Stimulated activated CD8-positive, alpha-beta memory T cell treated with anti-CD3 and anti-CD28 coated beads, Interleukin-4, amount 100 ng/mL, for 1 hour (primary cell): ENCODE measurements at places on chromosomes 7 and 10.

DNA sequence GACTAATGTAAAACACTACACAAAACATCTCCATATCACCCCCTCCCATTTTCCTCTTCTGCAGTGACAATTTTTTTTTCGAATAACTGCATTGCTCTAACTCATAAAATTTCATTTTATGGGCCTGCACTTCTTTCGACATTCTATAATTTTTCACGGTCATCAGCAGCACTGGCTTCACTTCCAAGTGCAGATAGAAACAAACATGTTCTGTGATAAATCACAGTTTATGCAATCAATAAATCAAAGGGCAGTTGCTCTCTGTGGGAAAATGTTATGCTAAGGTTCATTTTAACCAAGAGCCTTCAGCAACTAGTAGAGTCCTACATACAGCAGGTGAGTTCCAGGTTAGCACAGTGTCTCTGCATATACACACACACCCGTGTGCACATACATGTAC lies 100.1 kb downstream of the GPAM start:
- no peak for DNase-seq

GRCh38 chr7:131586259-131586658 lies 29.8 kb upstream of the PODXL start:
- no peak for DNase-seq

- DNase-seq = no peak
These were observed 43.5 kb downstream of the LOXL4 start for GRCh38 chr10:98224509-98224908.

DNA sequence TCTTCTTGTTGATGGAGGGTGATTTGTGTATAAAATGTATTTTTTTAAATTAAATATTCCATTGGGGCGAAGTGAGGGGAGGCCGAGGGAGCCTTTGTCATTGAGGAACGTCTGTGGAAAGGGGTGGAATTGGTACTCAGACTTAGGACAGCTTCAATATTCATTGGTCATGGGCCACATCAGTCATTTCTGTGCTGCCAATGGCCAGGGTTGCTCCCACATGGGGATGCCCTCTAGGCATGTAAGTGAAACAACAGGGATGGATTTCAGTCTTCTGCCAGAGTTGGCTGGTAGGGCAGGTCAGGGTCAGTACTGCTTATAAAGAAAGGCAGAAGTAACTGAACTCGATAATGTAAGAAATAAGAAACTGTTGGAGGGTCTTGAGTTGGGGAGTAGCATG lies 47.2 kb downstream of the NEURL1 start:
- no peak for DNase-seq

- no peak for DNase-seq
These were observed 68.2 kb downstream of the C10orf143 start for GRCh38 chr10:130042381-130042780.

DNA sequence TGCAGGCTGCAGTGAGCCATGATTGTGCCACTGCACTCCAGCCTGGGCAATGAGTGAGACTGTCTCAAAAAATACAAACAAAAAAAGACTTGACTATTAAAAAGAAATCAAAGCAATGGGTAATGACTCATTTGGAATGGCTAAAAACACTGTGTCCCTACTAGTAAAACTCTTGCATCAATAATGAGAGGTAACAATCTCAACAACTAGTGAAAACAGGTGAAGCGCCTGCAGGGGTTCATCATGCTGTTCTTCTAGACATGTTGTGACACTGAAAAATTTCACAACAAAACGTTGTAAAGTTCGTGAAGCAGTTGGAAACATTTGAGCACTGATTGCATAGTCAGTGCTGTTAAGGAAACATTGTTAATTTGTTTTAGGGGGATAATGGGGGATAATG lies 26.9 kb upstream of the SLC29A4 start:
- DNase-seq = no peak

GRCh38 chr7:24025765-24026164 lies 258.2 kb upstream of the NPY start:
- no peak for DNase-seq

- no peak for DNase-seq
These were observed 331.3 kb downstream of the PLXNA4 start for GRCh38 chr7:132244903-132245480.

DNA sequence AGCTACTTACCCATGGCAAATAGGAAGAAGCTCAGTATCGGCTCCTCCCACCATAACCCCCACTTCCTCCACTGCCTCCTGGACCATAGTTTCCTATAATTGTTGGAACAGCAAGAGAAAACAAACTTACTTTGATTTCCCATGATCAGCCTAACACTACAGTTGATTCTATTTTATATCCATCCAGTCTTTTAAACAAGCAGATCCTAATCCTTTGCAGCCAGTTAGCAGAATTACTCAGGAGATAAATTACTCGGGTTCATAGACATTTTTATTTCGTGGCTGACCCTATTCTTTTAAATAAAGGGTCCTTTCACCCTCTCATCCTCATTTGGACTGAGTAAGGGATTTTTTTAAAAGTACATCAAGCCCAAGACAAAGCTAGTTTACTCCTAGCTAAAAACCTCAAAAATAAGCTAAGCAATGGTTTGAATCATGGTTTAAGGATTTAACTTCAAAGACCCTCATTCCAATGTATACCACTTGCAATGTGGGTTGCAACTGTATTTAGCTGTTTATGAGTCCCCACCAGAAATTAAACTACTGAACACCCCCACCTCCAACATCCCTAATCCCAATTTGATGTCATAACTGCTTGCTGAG lies 8.0 kb downstream of the HNRNPA2B1 start:
- no peak for DNase-seq

DNA sequence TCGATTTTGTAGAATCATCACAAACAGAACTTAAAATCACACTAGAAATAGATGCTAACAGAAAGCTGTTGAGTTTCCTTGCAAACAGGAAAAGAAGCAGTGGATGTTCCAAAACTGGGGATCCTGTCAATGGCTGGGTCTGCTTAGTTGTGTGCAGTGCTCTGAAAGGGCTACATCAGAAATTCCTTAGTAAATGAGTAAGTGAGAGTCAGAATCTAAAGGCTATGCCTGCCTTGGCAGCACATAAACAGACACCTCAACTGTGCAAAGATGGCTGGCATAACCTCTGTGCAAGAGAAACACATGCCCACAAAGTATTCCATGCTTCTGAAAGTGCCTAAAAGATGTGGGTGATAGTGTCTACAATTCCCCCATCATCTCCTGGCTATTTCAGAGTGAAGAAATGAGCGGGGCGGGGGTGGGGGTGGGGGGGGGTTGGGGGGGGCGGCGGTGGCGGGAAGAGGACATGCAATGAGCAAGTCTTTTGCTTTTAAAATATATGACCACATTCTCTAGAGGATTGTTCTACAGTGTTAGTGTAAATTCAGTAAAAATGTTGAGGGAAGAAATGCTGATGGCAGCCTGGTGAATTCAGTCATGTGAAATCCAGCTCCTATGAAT lies 138.1 kb upstream of the LAMB4 start:
- no peak for DNase-seq

DNA sequence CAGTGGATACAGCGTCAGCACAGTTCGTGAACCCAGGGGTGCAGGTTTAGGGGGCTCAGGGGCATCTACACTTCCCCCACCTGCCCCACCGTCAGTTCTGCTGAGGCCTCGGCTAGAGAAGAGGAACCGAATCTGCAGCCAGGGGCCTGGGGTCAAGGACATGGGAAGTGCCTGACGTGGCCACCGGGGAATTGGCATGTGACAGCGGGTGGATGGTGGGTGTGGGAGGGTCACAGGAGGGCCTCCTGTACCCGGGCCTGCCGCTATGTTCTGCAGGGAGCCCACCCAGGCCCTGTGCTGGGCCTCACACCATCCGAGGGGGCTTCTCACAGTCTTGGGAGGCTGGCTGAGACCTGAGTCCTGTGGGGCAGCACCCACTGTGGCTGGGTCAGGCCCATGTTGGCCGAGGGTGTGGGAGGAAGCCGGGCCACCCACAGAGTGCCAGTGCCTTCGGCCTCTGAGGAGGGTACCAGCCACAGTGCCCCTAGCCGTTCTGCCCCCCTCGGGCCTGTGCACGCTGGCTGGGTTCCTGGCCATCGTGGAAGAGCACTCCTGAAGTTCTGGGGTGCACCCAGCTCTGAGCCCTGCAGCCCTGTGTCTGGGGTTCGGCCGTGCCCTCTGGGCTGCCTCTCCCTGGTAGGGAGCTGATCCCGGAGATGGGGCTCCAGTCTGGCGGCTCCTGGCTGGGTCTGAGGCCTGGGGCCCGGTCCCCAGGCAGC lies 5.9 kb downstream of the TTYH3 start:
- no peak for DNase-seq

DNA sequence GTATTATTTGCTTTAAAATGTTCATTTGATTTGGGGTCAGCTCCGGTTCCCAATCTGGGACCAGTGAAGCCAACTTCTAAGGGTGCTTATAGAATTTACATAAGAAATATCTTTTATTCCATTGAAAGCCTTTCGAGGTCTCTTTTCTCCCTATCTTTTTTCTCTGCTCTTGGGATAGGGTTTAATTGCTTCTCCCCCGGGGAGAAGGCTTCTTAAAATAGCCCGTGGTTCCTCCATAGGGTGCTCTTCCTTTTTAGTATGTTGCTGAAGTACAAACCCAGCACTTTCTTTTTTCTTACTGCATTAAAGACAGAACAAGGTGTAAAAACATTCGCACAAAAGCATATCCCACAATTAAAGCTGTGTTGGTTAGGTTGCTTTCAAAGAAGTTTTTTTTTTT lies 107.5 kb downstream of the POU6F2 start:
- no peak for DNase-seq

- no peak for DNase-seq
These were observed 8.7 kb downstream of the SEMA3E start for GRCh38 chr7:83640240-83640639.

DNA sequence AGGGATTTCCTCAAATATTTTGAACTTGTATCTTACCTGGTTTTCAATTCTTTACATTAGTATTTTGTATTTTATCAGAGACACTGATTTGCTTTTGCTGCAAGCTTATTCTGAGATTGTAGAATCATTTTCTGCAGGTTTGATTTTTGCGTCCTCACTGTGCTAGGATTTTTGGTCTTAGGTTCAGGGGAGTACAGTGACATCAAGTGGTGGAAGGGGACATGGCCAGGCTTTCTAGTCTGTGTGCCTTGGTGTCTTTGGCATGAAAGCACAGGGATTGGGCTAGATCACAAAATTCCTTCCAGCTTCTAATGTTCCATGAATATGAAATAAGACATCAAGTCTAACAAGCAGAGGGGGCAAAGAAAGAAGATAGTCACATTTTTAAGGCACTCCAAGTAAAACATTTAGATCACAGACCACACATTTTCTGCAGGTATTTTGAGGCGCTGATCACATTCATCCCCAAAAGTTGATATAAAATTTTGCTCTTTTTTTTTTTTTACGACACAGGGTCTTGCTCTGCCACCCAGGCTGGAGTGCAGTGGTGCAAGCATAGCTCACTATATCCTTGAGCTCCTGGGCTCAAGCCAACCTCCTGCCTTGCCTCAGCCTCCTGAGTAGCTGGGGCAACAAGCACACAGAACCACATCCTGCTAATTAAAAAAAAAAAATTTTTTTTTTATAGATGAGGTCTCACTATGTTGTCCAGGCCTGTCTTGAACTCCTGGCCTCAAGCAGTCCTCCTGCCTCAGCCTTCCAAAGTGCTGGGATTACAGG lies 124.4 kb downstream of the PON1 start:
- no peak for DNase-seq
